ENCODE measurements at places on chromosomes 7 and 10. TPM values are rescaled to one million over a fixed set of nuclear protein-coding genes. Genes with fewer than 3 reads are reported as not detected.

DNA sequence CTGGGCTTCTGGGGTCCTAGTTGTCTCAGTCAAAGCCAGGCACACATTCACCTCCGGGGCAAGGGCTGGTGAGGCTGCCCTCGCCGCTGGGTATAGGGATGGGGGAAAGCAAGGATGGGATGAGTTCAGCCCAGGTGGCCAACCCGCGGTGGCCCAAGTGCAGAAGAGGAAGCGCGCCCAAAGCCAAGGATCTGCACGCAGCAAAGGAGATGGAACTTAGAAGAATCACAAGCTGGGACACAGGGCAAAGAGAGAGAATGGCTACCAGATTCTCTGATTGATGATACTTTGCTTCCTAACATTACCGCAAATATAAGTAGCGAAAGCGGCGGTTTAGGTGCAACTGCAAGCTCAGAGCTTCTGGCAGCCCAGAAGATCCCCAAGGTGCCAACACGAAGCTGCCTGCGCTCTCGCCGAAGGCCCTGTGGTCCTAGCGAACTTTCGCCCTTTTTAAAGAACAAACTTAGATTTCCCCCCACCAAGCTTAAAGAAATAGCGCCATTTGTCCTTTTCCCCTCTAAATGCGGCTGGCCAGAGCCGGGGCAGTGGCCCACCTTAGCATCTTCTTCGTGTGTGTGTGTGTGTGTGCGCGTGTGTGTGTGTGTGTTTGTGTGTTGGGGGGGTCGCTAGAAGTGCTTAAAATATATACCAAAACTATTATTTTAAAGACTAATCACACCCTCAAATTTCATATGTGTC is 927 bp upstream of the MKX start:
- DNase-seq, result no peak

GRCh38 chr10:52319926-52320325 is 5.8 kb downstream of the DKK1 start:
- DNase-seq, result no peak

- DNase-seq, result no peak
Observed at GRCh38 chr10:123682477-123682876, 16.3 kb downstream of the GPR26 start.

DNA sequence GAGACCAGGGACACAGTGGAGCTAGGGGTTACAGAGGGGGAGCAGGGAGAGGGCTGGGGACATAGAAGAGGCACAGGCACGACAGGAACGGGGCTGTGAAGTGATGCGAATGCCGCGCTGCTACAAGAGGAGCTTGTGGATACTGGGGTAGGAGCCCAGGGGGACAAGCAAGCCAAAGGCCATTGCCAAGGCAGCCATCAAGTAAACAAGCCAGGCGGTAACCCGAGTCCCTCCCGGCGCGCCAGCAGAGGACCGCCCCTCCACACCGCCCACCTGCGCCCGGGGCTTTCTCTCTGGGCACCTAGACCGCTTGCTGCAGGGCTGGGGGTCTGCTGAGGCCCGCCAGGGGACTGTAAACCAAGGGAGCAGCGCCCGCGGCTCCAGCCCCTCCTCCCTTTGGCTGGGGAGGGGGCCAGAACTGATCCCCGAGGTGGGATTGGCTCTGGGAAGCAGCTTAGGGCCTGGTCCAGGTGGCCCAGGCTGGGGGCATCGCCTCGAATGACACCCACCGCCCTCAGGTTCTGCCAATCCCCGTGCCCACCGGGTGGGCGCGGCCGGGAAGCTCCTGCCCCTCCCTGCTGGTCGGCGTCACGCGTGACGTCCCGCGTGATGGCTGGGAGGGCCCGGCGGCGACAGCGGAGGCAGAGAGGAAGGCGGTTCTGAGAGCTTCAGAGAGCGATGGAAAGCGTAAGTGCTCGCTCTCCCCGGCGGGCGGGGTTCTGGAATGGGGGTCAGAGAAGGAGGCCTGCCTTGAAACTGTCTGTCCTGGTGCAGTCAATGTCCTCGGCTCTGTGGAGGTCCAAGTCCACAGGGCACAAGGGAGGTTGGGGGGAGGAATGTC is 982 bp downstream of the SFXN3 start:
- DNase-seq, result peak; percentile 88

GRCh38 chr7:65448816-65449504 is 75.3 kb downstream of the ZNF92 start:
- no peak for DNase-seq

- DNase-seq, result no peak
Observed at GRCh38 chr7:117612637-117613036, 132.8 kb downstream of the CFTR start.

DNA sequence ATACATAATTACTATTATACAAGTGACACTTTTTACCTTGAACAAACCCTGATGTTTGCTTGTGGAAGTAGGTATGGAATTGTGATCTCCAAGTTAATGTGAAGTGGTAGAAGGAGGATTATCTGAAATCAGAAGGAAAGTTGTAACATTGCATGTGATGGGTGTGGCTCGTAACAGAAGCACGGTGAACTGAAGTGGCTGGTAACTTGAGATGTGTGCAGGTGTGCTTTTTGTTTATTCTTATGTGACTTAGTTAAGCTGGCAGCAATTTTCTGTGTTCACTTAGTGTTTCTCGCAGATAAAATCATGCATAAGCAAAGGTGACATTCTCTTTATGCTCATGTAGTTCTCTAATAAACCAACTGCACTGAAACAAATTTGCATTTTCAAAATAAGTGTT is 82.3 kb downstream of the ZEB1 start:
- DNase-seq, result no peak

DNA sequence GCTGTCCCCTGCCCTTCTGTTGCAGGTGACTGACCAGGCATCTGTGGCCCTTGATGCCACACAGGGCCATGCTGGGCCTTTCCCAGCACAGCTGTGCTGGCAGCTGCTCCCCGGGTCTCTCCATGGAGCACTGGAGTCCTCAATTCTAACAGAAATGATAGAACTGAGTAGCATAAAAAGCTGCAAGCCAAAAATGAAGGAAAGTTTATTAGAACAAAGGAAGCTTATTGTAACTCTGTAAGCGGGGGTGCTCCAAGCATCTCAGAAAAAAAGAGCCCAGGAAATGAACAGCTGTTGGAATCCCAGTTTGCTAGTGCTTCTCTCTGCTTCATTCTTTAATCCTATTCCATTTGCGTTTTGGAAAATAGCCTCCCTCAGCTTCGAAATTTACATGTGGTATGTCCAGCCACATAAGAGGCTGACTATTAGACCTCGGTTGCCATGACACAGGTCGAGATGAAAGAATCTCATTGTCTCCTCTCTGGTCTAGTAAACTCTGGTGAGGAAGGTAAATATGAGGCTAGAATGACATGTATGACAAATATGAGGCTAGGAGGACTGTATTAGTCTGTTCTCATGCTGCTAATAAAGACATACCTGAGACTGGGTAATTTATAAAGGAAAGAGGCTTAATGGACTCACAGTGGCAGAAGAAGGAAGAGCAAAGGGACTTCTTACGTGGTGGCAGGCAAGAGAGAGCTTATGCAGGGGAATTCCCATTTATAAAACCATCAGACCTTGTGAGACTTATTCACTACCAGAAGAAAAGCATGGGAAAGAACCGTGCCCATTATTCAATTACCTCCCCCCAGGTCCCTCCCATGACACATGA is 23.7 kb downstream of the EPDR1 start:
- DNase-seq, result no peak

DNA sequence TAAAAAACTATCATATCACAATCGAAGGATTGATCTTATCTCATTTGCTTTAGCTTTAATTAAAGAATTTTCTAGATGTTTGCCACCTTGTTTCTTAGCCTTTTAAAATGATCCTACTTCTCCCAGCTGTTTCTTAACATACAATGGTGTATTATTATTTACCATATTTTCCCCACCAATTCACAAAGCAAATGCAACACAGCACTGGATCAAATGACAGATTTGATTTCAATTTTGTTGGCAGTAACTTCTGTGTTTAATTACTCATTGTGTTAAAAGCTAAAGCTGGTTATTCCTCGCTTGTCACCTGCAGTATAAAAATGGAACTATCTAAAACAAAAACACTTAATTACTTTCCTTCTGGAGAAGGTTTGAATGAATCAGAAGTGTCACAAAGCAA is 19.6 kb downstream of the SVIL start:
- no peak for DNase-seq

- DNase-seq, result no peak
Observed at GRCh38 chr7:79050603-79051002, 402.9 kb downstream of the MAGI2 start.

- peak; percentile 97 for DNase-seq
Observed at GRCh38 chr10:88243836-88244730, 339.0 kb downstream of the RNLS start.

DNA sequence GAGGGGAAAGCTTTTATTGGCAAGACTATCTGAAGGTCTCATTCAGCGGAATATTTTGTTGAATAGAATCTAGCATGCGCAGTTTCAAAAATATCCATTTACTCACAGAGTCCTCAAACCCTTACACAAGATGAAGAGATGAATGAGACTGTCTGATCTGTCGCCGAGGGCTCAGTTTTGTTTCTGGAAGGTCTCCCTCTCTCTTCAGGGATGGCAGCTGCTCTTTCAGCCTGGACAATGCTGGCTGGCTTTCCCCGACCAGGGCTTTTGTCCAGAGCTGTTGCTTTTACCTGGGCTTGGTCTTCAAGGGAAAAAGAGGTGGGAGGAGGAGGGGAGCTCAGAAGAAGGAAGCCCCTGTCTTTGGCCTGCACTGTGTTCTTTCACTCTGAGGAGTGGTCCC is 81.9 kb upstream of the BTBD16 start:
- peak; percentile 90 for DNase-seq

- DNase-seq, result no peak
Observed at GRCh38 chr7:49718760-49719159, 54.7 kb upstream of the VWC2 start.

- no peak for DNase-seq
Observed at GRCh38 chr10:13189961-13190360, 28.6 kb downstream of the MCM10 start.

- DNase-seq, result no peak
Observed at GRCh38 chr10:5079306-5079830, 14.8 kb upstream of the AKR1C3 start.

- DNase-seq, result no peak
Observed at GRCh38 chr10:80144696-80145131, 12.2 kb downstream of the PLAC9 start.

- no peak for DNase-seq
Observed at GRCh38 chr10:132313865-132314264, 6.1 kb upstream of the STK32C start.

DNA sequence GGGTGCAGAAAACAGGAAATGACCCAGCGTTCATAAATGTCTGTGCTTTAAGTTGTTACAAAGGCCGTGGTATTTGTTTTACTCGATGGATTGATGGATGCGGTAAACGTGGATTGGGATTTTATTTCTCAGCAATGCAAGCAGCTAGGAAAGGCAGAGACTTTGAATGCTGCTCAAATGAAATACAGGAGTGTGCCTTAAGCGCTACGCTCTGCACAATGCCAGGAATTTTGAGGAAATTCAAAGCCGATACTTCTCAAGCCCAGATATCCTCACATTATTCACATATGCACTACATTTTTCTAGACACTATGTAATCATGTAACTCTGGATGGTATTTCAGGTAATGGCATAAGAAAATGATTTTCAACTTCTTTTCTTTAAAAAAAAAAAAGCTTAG is 514.3 kb upstream of the ADARB2 start:
- DNase-seq, result no peak

- DNase-seq, result no peak
Observed at GRCh38 chr7:54697659-54698186, 61.3 kb downstream of the SEC61G start.

DNA sequence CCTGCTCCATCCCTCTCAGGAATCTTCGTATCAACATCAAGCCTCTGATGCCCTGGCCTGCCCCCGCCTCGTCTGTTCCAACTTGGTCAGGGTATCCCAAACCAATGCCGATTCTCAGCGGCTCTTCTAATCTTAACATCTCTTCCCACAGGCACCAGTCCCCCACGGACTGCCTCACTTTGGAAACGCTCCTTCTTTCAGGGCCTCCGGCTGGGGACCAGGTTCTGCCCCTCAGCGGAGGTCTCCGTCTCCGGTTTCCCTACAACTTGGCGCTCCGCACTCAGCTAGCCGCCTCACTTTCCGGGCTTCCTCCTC is 488 bp downstream of the ABCF2 start:
- no peak for DNase-seq

GRCh38 chr7:80542398-80542797 is 30.5 kb upstream of the GNAT3 start:
- DNase-seq, result no peak

GRCh38 chr7:137909042-137909441 is 62.3 kb upstream of the DGKI start:
- DNase-seq, result no peak

- DNase-seq, result no peak
Observed at GRCh38 chr7:131358636-131359035, 31.0 kb downstream of the MKLN1 start.

GRCh38 chr10:94214481-94214893 is 148.3 kb downstream of the NOC3L start:
- no peak for DNase-seq

DNA sequence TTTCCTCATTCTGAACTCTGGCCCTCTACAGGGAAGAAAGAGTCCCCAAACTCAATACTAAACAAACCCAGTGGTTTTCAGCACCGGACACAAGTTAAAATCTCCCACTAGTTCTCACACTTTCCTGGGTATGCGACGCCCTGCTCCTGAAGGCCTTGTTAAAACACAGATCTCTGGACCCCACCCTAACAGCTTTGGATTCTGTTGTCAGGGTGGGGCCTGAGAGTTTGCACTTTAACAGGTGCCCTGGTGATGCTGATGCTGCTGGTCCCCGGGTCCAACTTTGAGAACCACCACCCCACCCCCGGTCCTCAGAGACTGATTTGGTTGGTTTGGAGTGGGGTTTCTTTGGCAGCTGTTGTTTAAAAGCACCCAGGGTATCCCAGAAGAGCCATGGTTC is 61.6 kb downstream of the CHST3 start:
- DNase-seq, result no peak

DNA sequence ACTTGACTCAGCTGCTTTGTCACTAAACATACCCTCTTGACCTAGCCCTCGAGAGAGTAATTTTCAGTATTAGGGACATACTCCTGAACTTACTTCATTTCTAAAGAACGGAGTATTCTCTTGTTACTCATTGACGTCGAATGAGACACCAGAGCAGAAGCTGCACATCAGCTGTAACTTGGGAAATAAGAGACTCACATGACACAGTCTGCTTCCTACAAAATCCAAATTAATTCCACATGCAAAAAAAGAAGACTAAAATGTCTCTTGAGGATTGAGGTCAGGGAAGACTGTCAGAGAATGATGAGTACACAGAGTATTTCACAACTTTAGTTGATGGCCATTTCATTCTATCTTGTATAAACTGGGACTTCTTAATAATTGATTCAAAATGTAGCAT is 114.7 kb upstream of the EGFR start:
- no peak for DNase-seq

SLC18A3 gene
- not detected for total RNA-seq

PRR15 gene
- total RNA-seq, result not detected

IDI2 gene
- total RNA-seq, result not detected

PRKCQ gene
- total RNA-seq, result 0.55 TPM

FFAR4 gene
- total RNA-seq, result not detected

DTX2 gene
- total RNA-seq, result 20.1 TPM

MRM2 gene
- 57.8 TPM for total RNA-seq

PHKG1 gene
- total RNA-seq, result not detected

SPOCK2 gene
- total RNA-seq, result 0.17 TPM

TMEM106B gene
- total RNA-seq, result 57.2 TPM

GATA3 gene
- total RNA-seq, result not detected

SH2D4B gene
- not detected for total RNA-seq

RAPGEF5 gene
- total RNA-seq, result 3.6 TPM

HOXA6 gene
- total RNA-seq, result not detected

RAB11FIP2 gene
- 13.1 TPM for total RNA-seq

ASB10 gene
- total RNA-seq, result not detected
